ENCODE measurements at places on chromosomes 3 and 15.

GRCh38 chr15:80153900-80154299 is 1.1 kb downstream of the FAH start:
- no peak for DNase-seq

DNA sequence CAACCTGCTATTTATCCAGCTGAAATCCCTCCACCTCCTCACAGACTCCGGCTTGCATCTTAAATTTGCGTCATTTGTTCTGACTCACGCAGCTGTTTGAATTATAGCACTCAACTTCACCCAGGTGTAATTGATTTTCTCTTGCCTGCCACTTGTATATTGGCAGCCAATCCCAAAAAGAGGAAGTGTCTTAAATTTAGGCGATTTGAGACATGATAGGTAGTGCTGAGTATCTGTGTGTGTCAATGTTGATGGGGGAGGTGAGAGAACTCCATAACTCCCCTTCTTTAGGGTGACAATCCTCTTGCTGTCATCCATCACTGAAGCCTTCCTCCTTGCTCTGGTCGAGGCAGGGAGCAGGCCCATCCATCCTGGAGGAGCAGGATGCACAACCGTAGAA is 77.2 kb upstream of the TPRG1 start:
- no peak for DNase-seq

DNA sequence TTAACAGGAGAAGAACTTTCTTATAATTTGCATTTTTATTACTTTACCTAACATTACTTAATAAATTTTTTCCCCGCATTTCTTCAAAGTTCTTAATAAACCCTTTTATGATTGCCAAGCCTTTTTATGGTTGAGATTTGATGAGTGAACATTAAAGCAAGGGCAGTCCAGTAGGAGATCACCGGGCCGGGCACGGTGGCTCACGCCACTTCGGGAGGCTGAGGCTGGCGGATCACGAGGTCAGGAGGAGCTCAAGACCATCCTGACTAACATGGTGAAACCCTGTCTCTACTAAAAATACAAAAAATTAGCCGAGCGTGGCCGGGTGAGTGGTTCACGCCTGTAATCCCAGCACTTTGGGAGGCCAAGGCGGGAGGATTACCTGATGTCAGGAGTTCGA is 61.4 kb upstream of the TRA2B start:
- DNase-seq: no peak

- no peak for DNase-seq
Measured at GRCh38 chr3:143265501-143266070, 146.0 kb downstream of the CHST2 start.

- DNase-seq: no peak
Measured at GRCh38 chr15:101450403-101451265, 38.9 kb downstream of the PCSK6 start.

DNA sequence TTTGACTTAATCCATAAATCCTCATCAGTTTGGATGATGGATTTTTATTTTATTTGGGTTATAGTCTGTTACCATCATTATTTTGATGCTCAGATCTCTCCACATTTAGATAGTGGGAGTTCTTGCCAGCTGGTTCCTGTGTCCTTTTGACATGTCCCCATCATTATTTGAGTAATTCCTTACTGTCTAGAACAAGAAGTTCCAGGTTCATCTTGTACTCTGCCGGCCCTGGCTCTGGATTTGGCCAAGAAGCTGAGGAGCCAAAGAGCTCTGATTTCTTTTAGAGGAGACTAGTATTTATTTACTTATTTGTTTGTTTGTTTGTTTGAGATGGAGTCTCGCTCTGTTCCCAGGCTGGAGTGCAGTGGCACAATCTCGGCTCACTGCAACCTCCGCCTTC is 54.3 kb downstream of the PTPRG start:
- DNase-seq: no peak

GRCh38 chr15:70242951-70243685 is 145.4 kb upstream of the TLE3 start:
- DNase-seq: no peak

- DNase-seq: no peak
Measured at GRCh38 chr3:61913701-61914100, 352.3 kb downstream of the PTPRG start.

GRCh38 chr3:44721231-44722102 is 8.0 kb upstream of the ZNF501 start:
- DNase-seq: no peak

All from stimulated activated CD4-positive, alpha-beta T cell treated with anti-CD3 and anti-CD28 coated beads, Interleukin-1b, Interleukin-23, amount 100 ng/mL, for 4 hours (primary cell).